ENCODE measurements at places on chromosomes 16 and 17.

DNA sequence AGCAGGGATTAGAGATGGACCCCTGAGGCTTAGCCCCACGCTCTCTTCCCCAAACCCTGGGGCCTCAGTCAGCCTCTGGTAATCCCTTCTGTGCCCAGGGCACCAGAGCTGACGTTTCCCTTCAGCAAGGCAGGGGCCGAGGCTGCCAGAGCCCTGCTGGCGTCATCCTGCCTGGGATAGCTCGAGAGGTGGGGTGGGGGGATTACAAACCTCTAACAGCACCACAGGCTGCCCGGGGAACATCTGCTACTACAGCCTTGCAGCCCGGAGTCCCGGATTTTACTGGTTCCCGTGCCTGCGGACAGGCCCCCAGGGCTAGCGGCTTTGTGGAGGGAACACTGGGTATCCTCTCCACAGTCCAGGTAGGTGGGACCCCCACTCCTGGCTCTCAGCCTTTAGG is at the start of gene AANAT:
AANAT (plus strand) TSS at position 238 of the 400 bp plus-strand sequence. CDS start 1,144 bp downstream, outside the sequence.
- DNase-seq = no peak

- DNase-seq = no peak
These were observed 305.2 kb upstream of the RBFOX1 start for GRCh38 chr16:7027401-7027800.

DNA sequence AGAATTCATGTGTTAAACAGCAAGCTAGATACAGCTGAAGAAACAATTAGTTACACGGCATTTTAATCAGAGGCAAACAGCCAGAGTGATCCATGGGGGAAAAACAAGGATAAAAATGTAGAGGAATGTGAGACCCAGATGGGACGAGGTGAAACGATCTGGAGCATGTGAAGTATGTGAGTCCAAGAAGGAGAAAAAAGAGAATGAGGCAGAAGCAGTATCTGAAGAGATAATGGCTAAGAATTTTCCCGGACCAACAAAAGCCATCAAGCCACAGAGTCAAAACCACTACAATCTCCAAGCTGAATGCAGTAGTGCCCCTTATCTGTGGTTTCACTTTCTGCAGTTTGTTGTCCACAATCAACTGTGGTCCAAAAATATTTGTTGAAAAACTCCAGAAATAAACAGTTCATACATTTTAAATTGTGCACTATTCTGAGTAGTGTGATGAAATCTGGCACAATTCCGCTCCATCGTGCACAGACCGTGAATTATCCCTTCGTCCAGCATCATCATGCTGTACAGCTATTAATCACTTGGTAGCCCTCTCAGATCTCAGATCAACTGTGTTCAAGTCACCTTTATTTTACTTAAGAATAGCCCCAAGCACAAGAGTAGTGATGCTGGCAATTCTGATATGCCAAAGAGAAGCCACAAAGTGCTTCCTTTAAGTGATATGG is 18.8 kb downstream of the MYH10 start:
- no peak for DNase-seq

- DNase-seq = no peak
These were observed 7.9 kb upstream of the MT2A start for GRCh38 chr16:56600398-56600999.

- no peak for DNase-seq
These were observed 3.1 kb downstream of the FAAP100 start for GRCh38 chr17:81549031-81549557.

GRCh38 chr17:27630607-27631410 is at the start of gene LGALS9:
Gene LGALS9, plus strand, starts transcription at chr17:27631188. Its CDS starts 78 bp downstream, at chr17:27631266.
- peak; percentile 54 for DNase-seq
